ENCODE measurements at places on chromosomes 11 and 22.

- no peak for DNase-seq
Measured at GRCh38 chr11:48036011-48036410, 55.7 kb downstream of the PTPRJ start.

DNA sequence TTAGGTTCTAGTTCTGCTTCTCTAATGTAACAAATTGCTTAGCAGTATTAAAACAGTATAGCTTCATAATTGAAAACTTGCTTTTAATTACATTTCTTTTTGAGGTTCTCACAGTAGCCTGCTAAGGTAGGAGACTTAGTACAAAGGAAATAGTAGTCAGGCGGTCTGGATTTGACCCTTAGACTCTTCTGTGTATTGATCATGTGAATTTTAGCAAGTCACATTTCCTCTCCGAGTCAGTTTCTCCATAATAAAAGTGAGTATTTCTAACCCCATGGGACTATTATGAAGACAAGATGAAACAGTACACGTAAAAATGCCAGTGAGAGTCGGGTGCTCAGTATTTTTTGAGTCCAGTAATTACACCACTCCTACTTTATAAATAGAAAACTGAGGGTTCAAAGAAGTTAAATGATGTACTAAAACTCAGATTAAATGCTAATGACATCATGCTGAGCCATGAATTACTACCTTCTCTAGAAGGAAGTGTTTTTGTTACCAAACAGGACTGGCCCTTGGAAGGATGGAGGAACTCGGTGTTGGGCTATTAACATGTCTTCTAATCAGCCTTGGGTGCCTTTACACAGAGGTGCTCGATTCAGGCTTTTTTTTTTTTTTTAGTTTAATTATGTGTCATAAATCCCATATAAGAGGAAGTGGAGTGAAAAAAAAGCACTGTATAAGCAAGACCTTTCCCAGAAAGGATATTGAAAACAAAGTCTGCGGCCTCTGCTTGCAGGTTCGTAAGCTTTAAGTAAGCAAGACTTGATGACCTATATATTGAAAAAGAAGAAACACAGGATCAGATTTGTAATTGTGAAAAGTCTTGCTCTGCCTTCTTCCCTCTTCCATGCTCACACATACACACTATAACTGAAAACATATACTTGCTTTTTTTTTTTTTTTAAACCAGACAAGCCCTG is 109.0 kb downstream of the EMSY start:
- no peak for DNase-seq

- no peak for DNase-seq
Measured at GRCh38 chr11:117538263-117539135, 210.8 kb downstream of the CEP164 start.

GRCh38 chr22:26953012-26953883 is 295.9 kb downstream of the MIAT start:
- DNase-seq = no peak

GRCh38 chr11:14537134-14537599 is 17.0 kb upstream of the PSMA1 start:
- DNase-seq = peak; percentile 84

DNA sequence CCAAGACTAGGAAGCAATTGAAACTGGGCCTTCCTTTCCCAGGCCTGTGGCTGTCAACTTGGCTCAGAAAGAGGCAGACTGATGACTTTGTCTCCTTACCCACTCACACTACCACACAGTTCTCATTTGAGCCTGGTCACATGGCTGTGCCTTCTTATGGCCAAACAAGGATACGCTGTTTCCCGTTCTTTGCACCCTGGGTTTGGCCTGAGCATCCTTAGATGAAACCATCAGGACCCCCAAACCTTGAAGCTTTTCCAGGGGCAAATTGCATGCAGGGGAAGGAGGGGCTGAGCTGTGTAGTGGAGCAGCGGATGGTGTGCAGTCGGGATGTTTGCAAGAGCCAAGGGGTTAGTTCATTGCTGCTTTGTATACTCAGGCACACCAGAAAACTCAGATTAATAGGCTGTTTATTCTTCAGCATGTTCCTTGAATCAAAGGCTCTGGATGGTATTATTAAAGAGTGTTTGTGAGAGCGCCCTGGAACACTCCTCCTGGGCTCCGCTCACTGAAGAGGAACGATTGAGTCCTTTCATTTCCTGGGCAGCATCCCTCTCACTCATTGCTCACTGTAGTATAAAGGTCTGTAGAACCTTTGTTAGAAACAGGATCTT is 69.8 kb downstream of the ARFGAP2 start:
- DNase-seq = no peak

DNA sequence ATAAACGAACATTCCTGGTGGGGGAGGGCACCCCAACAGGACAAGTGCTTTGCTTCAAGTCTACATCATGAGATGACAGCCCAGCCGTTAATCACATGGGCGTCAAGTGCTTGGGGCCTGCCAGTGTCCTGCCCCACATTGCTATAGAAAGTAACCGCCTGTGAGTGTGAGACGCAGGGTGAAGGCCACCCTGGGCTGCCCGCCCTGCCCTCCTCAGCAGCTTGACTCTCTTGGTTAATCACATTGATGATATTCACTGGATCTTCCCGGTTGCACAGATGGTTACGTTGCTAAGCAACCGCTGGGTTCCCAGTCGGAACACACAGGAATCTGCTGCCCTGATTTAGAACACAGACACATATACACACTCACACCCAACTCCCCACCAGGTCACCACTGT is 79.3 kb downstream of the CTTN start:
- DNase-seq = no peak

GRCh38 chr11:120912504-120912903 is 111.4 kb upstream of the TBCEL start:
- peak; percentile 46 for DNase-seq

- no peak for DNase-seq
Measured at GRCh38 chr11:73797457-73797856, 9.8 kb downstream of the MRPL48 start.

- peak; percentile 84 for DNase-seq
Measured at GRCh38 chr11:128235958-128236357, 351.4 kb downstream of the ETS1 start.

DNA sequence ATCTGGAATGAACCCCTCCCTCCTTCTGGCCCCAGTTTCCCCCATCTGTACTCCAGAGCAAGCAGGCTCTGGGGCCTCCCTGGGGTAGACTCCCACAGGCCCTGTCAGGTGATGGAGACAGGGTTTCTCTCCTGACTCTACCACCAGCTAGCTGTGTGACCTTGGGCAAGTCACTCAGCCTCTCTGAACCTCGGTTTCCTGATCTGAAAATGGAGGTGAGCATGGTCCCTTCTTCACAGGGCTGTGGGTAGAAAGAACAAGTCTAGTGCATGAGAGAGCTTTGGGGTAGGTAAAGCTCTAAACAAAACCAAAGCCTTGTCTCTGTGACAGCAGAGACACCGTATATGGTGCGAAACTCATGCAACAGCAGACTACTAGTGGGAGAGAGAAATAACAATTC is 5.6 kb downstream of the CD5 start:
- no peak for DNase-seq
